ENCODE measurements at places on chromosomes 11 and 22.
A peak's percentile ranks its signal among the peaks of the same experiment; 100 is the strongest.

GRCh38 chr22:30574095-30574981 is at the start of gene GAL3ST1:
TSS of gene GAL3ST1 (minus strand) at chr22:30574665. CDS start at chr22:30557392, 17,273 bp downstream.
- no peak for DNase-seq

DNA sequence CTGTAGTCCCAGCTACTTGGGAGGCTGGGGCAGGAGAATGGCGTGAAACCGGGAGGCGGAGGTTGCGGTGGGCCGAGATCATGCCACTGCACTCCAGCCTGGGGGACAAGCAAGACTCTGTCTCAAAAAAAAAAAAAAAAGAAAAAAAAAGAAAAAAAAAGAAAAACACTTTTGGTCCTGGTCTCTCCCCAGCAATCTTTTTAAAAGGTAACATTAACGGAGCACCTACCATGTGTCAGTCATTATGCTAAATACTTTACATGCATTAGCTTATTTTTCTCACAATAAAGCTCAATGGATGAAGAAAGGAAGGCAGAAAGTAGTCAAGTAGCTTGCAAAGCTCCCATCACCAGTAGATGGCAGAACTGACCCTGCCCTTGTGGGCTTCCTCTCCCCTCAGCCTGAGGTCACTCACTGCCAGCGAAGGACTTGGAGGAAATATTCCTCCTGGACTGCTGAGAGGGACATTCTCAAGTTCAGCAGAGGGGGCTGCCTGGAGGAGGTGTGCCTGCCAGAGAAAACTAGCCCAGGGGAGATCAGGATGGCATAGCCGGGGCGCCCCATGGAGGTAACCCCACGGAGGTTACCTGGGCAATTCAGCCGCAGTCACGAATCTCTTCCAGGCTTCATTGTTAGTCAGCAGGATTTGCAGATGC is 15.5 kb downstream of the APOL3 start:
- DNase-seq: no peak

- no peak for DNase-seq
Measured at GRCh38 chr11:107916671-107917241, 11.5 kb upstream of the RAB39A start.

DNA sequence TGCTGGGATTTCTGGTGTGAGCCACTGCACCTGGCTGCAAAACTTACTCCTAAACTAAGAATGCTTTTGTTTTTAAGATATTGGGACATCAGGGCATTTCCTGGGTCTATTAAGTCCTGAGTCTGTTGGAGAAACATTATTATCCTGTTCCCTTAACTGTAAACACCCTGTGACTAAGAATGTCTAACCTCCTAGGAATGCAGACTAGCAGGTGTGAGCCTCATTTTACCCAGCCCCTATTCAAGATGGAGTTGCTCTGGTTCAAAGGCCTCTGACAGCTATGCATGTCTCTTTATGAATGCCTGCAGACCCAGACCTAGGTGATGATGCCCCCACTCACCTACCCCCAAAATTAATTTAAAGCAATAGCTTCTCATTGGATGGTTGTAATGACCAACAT is 46.2 kb downstream of the DEPDC5 start:
- DNase-seq: no peak

GRCh38 chr11:129640671-129641070 is 175.0 kb upstream of the TMEM45B start:
- DNase-seq: no peak

DNA sequence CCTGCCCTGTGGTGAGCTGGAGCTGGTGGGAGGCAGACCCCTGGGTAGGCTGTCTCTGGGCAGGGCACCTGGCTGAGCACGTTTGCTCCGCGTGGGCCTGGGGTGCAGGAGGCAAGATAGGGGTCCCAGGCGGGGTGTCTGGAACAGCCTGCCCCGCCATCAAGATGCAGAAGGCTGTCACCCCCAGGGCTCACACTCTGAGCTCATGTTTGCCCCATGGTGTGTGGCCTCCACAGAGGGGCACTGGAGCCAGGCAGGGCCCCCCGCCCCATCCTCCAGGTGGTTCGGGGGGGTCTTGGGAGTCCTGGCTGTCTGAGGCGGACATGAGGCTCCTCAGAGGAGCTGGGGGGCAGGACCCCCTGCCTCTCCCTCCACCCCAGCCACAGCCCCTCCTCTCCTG is 28.9 kb upstream of the CARS1 start:
- no peak for DNase-seq

DNA sequence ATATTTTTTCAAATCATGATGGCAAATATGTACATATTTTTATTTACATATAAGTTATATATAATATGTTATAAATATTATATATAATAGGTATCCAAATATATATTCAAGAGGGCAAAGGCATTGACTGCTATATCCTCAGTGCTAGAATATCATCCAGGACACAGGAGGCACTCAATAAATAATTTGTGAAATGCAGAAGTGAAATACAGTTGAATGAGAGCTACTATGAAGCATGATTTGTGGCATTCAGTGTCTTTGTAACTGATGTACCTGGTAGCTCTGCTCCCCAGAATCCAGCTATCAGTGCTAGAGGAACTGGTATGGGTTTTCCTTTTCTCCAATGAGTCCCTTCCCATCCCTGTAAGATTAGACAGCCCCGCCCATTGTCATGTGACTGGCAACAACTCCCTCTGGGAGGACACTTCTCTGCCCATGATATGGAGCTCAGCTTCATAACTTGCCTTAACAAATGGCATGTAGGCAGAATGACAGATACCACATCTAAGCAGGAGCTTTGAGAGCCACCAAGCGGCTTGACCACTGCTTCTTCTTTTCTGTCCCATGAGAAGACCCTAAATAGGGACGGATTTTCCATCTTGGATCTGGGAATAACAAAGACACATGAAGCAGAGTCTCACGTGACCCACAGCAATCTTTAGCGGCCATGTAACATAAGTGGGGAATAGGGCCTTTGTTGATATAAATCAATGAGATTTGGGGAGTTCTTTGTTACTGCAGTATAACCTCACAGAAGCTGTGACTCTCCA is 10.2 kb upstream of the CD82 start:
- no peak for DNase-seq

DNA sequence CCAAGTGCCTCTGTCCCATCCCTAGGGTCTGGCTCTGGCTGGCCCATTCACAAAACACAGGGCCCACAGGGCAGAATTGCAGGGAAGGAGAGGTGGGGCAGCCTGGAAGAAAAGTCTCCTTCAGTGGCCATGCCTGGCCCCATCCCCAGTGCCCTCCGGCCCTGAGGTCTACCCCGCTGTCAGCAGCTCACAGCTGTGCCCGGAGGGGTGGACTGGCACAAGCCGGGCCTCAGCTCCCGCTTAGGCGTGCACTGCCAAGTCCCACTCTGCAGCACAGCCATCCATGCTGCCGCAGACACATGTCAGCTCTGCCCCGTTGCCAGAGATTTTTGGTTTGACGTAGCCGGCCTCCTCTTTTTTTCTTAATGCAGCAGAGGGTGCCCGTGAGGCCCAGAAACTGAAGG is 3.9 kb upstream of the SCN2B start:
- no peak for DNase-seq

GRCh38 chr11:95277868-95278267 is 46.9 kb upstream of the SESN3 start:
- DNase-seq: no peak

DNA sequence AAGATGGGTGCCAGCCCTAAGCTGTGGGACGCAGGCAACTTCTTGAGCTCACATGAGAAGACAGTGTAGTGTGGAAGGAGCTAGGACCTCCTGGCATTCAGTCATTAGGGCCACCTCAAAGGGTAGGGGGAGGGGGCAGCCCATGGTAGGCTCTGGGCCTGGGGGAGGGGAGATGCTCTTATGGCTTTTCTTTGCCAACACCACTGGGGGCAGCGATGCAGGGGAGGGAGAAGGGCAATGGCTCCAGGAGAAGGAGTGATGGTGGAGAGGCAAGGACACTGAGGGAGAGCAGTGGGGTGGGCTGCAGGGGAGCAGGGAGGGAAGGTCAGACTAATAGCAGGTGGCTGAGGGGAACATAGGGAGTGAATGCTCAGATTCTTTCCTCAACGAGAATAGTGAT is 63.3 kb upstream of the SUSD2 start:
- DNase-seq: no peak

GRCh38 chr11:117868088-117868487 is 8.4 kb downstream of the FXYD6 start:
- DNase-seq: no peak

- no peak for DNase-seq
Measured at GRCh38 chr11:113906038-113906437, 1.4 kb downstream of the HTR3B start.

DNA sequence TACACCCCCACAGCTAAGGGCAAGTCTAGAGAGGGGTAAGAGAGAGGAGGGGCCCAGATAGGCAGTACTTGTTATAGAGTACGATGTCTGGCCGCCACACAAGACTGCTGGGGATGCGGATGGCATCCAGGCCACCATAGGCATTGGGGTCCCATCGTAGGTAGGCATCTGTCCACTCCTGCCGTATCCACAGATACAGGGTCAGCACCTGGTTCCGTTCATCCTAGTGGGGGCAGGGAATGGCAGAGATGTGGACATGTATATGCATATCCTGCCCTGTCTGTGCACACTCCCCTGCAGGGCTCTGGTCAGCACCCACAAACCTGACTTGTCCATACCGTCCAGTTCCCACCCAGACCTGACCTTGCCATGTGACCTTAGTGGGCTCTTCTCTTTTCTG is 2.1 kb downstream of the CHRNA10 start:
- no peak for DNase-seq

DNA sequence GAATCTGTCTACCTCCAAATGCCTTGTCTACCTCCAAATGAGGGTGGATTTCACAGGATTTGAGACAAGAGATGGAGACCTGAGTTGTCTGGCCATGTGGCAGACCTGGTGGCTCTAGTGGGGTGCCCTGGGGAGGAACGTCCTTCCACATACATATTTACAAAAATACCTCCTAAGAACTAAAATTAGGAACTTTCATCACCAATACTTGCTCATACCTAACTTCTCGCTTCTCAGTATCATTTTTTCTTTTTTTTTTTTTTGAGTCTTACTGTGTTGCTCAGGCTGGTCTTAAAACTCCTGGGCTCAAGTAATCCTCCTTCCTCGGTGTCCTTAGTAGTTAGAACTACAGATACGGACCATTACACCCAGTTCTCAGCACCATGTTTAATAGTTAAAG is 117.9 kb downstream of the MED15 start:
- DNase-seq: no peak

GRCh38 chr22:45240810-45241631 is at the start of gene KIAA0930:
TSS of gene KIAA0930 (minus strand) at chr22:45240894. CDS start at chr22:45240703, 191 bp downstream.
- DNase-seq: peak; percentile 77

DNA sequence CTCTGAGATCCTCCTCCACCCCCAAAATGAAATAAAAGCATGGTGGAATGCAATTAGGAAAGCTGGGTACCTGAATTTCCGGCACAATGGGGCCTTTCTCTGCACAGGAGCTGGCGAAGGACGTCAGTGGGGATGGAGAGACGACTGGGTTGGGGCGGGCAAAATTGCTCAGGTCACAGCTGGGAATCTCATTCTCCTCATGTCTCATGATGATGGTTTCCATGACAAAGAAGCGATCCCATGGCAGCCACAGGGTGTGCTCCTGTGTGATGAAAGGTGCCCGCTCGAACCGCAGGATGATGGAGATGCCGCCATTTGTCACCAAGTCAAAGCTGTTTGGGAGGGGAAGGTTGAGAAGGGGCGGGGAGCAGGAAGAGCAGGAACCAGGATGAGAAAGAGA is 157.6 kb upstream of the NARS2 start:
- no peak for DNase-seq

DNA sequence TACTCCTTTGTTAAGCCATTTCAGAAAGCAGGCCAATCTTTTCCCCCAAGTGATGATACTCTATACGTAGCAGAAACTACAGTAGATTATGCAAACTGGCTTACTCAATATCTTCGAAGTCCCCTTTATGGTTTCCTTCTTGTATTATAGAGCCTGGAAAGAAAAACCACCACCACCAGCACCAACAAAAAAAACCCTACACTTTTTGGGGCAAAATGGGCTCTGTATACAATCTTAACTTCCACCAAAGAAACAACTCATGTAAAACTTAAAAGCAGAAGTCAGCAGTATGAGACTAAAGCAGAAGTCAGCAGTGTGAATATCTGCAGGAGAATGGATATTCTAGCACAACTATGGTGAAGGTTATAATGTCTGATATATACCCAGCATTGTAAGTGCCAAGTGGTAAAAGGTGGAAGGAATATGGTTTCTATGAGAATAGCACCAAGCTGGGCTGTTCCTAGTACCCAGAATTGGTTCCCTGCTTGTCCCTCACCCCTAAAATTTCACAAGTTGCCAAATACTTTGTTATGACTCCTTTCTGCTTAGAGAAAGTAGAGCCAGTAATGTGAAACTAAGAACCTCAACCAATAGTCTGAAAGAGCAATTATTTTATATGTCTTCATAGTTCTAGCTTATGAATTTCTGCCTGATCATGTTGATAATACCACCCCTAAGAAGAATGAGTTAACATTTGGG is 252.1 kb downstream of the SBF2 start:
- no peak for DNase-seq

- DNase-seq: no peak
Measured at GRCh38 chr11:10294290-10294953, 403 bp upstream of the SBF2 start.

- no peak for DNase-seq
Measured at GRCh38 chr11:27705873-27706820, 5.9 kb upstream of the BDNF start.

DNA sequence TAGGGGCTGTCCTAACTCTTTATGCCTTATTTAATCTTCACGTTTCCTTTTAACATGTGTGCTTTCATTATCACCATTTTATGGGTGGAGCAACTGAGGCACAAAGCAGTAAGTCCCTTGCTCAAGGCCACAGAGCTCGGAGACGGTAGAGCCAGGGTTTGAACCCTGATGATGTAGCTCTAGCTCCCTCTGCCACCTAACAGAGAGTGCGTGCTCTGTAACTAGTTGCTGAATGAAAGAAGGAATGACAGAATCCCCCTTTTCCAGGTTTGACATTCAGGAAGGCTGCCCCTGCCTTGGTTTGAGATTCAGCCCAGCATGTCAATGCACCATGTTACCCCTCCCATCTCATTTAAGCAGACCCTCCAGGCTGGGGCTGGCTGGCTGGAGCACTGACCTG is 193.3 kb upstream of the NAV2 start:
- DNase-seq: no peak

GRCh38 chr11:57288771-57289579 is 35.8 kb downstream of the TNKS1BP1 start:
- no peak for DNase-seq

DNA sequence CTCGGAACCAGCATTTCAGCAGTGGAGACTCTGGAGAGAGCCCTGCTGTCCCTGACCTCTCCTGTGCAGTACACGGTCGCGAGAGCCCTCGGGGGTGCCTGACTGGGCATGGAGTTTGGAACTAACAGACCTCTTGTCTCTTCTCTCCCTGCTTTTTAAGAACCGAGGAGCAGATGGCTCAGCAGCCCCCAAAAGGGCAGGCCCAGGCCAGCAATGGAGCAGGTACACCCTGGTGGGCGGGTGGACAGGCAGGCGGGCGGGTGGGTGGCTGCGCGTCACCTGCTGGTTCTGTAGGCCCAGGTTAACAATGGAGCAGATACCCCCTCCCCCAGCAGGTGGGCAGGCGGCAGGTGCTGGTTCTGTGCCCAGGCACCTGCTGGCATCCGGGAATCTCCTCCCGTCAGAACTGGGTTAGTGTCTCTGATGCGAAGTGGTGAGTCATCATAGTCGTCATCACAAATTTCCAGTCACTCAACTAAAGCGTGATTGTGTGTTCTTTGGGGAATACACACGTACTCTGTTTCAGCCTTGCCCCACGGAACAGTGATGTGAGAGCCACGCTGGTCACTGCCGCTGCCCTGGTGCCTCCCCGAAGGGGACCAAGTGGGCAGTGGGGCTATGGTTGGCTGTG is 41.1 kb downstream of the GRAMD4 start:
- peak; percentile 27 for DNase-seq

All from T-helper 2 cell (primary cell).